ENCODE measurements at places on chromosomes 1 and 21.

DNA sequence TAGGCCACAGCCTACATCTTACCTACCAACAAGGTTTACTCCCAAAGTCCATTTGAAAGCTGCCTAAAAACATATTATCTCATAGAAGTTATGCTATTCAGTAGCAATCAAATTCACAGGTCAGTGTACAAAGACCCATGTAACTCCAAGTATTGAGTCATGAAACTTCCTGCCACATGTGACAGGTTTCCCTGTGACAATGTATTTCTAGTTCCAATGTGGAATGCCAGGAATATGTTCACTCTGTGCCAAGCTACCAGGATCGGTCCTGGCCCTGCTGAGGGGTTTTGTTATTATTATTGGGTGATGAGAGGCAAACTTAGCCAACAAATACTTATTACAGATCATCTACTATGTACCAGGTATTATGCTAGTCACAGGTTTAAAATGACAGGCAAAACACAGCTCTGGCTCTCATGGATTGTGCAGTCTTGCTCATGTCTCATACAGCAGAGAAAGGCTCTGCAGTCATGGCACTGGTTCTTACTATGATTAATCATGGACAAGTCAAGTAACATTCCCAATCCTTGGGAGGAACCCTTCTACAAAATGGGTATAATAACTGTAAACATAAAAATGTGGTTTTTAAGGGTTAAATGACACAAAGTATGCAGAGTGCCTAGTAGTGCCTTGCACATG lies 22.5 kb downstream of the DPH5 start:
- no peak for DNase-seq

- no peak for DNase-seq
These were observed 138.8 kb downstream of the HHAT start for GRCh38 chr1:210467440-210468043.

- DNase-seq = no peak
These were observed 33.2 kb downstream of the TRIM62 start for GRCh38 chr1:33148615-33149014.

DNA sequence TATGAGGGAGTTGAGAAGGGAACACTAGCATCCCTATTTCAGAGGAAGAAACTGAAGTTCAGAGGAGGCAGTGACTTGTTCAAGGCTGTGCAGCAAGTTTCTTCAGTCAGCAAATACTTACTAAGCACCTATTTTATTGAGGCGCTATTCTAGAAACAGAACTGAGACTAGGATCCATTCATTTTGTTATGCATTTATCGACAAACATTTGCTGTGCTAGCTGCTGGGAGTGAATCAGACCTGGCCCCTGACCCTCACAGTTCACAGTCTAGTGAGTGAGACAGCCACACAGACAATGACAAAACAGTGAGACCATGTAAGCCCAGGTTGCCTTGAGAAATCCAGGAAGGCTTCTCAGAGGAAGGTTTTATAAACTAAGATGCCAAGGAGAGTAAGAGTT lies 28.2 kb downstream of the TRIM62 start:
- no peak for DNase-seq

DNA sequence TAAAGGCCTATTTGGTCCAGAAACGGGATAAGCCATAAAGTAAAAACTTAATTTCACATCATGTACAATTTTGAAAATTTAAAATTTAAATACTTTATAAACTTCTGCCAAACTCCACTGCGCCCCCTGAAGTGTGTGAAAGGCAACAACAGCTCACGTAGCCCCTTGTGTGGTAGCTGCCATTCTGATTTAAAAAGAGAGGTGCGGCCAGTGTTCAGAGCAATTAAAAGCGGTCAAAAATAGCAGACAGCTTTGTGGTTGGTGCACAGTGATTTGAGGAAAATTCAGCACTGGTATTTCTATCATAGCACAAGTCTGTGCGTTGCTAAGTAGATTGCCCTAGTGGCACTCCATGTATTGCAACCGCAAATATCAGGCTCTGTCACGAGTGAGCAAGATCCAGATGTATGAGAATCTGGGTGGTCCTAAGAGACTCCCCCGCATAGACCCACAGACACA lies 122.5 kb downstream of the ATG4C start:
- DNase-seq = no peak

- no peak for DNase-seq
These were observed 30.0 kb downstream of the ZNF697 start for GRCh38 chr1:119617751-119618691.

DNA sequence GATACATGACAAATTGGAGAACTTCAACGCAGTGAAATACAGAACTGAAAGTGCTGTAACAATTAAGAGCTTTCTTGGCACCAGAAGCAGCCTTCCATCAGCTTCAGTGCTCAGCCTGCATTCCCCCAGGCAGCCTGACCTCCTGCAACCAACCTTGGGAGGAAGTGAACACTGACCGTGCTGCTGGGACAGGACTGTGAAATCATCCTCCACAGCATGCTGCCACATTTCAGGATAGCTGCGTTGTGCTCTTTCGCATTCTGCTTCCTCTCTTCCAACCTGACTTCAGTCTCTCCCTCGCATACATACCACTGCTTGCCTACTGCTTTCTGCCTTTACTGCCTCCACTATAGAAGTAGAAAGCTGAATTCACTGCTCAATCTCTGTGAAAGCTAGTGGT lies 388.6 kb downstream of the RWDD3 start:
- DNase-seq = no peak

DNA sequence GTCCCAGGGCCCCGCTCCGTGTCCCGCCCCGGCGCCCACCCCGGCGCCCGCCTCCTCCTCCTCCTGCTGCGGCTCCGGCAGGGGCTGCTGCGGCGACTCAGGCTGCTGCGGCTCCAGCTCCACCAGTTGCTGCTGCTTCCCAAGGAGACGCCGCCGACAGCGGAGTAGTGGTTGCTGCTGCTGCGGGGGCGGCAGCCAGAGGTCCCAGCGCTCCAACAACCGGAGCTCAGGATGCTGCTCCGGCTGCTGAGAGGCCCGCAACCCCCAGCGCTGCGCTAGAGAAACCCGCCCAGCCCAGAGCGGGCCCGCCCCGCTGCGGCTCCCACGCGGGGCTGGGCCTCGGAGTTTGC lies 1.1 kb downstream of the CRCT1 start:
- no peak for DNase-seq

GRCh38 chr1:85801520-85801919 lies 93.3 kb upstream of the ZNHIT6 start:
- no peak for DNase-seq

DNA sequence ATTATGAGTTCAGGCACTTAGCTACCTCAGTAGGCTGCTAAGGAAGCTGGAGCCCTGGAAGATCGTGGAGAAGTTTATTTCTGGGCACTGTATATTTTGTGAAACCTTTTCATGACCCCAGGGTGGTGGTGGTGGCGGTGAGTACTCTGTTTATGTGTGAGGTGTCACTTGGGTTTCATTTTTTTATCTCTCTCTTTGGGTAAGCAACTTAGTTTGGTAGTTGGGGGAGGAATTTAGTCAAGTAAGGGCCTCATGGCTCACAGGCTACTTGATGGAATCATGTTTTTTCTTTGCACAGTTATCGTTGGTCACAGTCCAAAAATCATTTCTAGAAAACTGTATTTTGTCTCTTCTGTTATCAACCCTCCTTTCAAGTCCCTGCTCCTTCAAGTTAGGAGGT lies 33.9 kb downstream of the C1orf141 start:
- no peak for DNase-seq

DNA sequence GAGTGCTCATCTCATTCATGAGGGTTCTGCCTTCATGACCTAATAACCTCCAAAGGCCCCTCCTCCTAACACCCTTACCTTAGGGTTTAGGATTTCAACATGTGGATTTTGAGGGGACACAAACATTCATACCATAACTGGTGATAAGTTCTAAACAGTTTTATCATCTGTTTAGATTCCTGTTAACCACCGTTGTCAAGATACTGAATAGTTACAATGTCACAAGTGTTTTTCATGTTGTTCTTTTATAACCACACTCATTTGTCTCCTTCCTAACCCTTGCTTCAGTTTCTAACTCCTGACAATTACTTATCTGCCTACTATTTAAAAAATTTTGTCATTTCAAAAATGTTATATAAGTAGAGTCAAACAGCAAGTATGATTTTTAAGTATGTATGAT lies 86.0 kb downstream of the NCAM2 start:
- no peak for DNase-seq

Data from activated CD4-positive, alpha-beta T cell treated with anti-CD3 and anti-CD28 coated beads, Interleukin-2, amount 50 U/mL, for 4 hours (primary cell).